Right kidney (tissue), 9 donors: ENCODE measurements at places on chromosomes 3 and 15.

DNA sequence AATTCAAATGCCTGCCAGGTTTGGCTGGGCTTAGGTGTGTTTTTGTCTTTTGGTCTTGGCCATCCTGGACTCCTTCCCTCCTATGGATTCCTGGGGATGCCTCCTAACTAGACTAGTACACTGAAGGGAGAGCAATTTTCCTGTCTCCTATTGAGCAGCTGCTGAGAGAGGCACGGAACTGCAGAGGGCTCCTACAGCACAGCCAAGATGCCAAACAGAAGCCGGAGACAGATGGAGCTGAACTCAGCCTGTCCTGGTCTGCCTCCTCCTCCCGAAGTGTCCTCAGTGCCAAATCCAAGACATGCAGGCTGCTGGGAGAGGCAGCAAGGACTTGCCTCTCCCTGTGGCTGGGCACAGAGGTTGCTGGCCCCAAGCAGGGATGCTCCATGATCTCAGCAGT lies 256.6 kb upstream of the PROK2 start:
- no peak for DNase-seq

DNA sequence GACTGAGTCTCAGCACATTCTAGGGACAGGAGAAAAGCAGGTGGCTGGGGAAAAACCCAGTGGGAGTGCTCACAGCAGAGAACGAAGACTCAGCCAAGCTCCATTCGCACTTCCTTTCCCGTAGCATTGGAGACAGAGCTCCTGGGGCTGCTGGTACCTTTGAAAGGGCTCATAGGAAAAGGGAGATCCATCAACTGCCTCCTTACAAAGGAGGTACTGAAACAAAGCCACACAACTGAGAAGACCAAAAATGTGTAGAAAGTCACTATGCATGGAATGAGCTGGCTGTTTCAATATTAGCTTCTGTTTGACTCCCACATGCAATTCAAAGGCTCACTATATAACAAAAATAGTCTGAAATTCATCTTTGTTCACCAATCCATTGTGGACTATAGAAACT lies 16.9 kb downstream of the STIMATE start:
- no peak for DNase-seq

GRCh38 chr3:189099505-189100290 lies 72.1 kb upstream of the TPRG1 start:
- no peak for DNase-seq

DNA sequence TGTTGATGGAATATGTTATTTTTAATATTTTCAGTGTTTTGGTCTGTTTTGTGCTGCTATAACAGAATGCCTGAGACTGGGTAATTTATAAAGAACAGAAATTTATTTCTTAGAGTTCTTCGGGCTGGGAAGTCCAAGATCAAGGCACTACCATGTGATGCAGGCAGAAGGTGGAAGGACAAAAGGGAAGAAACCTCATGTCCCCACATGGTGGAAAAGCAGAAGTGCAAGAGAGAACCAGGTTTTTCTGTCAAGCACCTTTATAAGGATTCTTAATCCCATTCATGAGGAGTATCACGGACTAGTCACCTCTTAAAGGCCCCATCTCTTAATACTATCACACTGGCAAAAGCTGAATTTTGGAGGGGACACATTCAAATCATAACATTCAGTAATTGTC lies 57.9 kb upstream of the EPHB3 start:
- DNase-seq = no peak

GRCh38 chr3:123713211-123713610 lies 128.4 kb upstream of the HACD2 start:
- no peak for DNase-seq

DNA sequence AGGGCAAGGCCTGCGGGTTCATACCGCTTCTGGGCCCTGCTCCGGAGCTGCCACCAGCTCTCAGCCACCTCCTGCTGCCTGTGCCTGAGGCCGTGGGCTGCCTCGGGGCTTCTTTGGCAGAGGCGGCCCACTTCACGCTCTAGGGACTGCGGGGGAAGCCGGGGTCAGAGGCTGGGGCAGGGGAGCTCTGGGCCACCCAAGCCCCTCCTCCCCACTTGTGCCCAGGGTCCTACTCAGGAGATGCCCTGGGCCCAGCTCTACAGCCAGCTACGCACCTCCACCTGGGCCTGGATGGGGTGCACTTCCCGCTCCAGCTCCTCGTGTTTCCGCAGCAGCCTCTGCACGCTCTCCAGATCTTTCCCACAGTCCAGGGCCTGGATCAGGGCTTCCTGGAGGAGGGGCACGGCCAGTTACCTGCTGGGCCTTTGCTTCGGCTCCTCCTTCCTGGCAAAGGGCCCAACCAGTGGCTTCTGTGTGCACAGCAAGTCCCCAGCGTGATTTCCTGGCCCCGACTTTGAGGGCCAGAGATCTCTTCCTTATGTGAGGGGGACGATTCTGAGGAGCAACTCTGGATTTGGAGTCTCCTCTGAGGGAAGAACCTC lies 24.0 kb downstream of the PLA2G4B start:
- no peak for DNase-seq

DNA sequence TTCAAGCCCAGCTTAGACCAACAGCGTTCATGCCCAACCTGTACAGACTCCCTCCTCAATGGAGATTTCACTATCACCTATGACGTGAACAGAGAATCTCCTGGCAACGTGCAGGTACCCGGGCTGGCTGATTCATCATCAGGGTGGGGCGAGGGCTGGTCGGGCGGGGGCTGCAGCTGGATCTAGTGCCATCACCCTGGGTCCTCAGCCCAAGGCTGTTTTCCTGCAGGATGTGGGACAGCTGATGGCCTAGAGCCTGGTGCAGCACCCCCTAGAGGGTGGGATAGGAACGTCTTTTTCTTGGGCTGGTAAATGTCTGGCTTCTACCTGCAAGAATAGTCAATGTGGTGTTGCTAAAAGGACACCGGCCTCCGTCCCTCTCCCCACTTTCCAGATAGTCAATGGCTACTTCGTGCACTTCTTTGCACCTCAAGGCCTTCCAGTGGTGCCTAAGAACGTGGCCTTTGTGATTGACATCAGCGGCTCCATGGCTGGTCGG lies 4.4 kb downstream of the ITIH3 start:
- DNase-seq = no peak

- DNase-seq = no peak
These were observed 8.6 kb upstream of the TEX9 start for GRCh38 chr15:56356616-56357015.

DNA sequence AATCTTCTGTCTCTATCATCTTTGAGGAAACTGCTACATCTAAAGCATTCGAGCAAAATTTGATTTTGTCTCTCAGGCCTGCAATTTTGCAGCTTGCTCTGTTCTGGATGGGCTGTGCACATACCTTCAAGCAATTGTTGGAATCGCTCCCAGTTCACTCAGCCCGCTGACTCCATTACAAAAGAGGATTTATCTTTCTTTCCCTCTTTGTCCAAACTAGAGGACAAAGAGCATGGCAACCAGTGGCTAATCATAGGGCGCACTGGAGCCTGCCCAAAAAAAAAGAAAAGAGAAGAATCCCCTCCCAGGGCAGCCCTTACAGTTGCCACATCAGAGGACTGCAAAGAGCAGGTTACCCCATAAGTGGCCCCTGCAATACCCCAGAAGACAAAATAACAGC lies 49.0 kb upstream of the DUT start:
- DNase-seq = no peak

DNA sequence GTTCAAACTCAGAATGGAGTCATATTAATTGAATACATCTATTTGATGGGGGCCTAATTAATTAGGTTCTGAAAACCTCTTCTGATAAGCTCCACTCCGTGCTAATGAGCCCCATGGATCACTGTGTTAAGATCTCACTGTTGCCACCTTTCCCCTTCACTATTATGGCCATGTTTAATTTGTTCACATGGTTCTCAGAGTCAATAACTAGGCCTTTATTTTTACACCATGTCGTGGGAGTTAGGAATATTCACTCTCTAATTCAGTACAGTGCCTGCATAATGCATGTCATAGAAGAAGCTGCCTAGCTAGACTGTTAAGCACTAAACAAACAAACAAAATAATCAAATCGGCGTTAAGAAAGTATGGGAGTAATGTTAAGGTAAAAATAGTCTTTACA lies 84.9 kb downstream of the EDEM1 start:
- DNase-seq = no peak

- DNase-seq = no peak
These were observed 241.6 kb upstream of the COL8A1 start for GRCh38 chr3:99396651-99397275.

DNA sequence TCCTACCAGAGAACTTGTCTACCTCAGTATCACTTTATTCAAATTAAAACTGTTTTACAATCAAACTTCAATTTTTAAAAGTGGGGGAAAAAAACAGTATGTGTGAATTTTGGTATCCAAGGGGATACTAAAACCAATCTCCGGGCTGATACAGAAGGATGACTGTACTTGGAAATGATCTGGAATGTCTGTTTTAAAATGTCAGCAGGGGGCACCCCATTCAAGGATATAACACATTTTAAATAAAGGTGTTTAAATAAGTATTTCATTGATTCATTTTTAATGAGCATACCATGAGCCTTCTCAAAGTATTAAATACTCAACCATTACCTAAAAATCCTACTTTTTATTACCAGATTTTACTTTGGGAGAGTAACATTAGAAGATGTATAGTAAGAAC lies 67.9 kb downstream of the ULK4 start:
- no peak for DNase-seq

DNA sequence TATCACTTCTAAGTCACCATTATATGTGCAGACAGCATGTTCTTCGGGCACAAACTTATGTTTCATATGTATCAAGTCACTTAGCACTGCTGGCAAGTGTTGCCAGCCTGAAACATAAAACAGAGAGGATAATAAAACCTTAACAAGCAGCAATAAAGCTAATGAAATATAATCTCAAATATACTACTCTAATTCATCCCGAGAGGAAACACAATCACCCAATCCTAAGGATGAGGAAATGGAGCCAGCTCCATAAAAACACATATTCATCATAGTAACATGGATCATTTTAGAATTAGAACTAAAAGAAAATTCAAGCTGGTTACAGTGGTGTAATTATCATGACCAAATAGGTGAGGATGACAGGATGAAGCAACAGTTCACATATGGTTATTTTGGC lies 1072.7 kb downstream of the EPHA3 start:
- no peak for DNase-seq

- no peak for DNase-seq
These were observed 161.3 kb downstream of the FBLN2 start for GRCh38 chr3:13710251-13710650.

DNA sequence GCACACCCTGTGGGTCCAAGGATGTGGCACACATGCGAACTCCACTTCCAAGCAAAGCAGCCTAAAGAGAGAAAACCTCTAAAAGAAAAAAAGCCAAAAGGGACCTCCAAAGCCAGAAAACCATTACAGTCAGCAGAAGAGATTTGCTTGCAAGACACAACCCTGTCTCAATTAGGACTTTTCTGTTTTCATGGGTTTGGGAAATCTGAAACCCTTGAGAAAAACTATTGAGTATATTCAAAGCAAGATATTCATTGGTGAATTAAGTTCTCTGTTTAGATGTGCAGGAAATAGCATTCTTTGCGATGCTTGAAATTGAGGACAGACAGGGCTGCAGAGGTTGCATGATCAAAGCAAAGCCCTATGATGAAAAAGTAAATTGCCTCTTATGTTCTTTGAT lies 10.2 kb upstream of the LDHAL6B start:
- no peak for DNase-seq

DNA sequence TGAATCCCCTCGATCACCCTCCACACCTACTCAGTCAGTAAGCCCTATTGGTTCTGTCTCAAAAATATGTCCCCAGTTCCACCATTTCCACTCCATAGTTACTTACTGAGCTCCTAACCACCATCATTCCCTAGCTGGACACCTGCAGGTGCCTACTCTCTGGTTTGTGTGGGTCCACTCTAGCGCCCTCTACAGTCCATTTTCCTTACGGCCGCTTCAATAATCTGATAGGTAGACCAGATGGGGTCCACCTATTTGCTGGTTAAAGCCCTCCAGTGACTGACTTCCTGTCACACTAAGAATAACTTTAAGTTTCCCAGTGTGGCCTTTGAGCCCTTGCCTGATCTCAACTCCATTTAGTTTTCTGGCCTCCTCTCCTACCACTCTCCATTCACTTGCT lies 5.0 kb downstream of the GXYLT2 start:
- DNase-seq = no peak

DNA sequence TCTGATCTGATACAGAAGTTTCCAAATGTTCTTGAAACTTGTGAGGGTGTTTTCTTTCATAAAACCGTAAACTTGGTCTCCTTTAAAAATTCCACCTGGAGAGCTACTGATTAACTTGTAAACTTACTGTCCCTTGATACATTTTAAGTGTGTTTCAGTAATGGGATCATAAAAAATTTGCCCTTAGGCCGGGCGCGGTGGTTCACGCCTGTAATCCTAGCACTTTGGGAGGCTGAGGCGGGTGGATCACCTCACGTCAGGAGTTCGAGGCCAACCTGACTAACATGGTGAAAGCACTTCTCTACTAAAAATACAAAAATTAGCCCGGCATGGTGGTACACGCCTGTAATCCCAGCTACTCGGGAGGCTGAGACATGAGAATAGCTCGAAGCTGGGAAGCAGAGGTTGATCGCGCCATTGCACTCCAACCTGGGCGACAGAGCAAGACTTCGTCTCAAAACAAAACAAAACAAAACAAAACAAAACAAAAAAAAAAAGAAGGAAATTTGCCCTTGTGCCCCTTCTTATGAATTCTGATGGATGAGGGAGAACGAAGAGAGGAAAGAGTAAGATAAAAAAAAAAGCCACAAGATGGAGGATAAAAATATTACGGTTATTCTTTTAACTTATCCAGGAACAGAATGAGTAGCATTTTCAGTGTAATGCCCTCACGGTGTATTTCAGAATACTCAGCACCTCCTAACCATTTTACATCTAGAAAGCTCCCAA lies 32.1 kb upstream of the AP4E1 start:
- DNase-seq = no peak

- DNase-seq = no peak
These were observed 394.6 kb downstream of the ZNF385D start for GRCh38 chr3:21356402-21356801.
